ENCODE measurements at places on chromosomes 11 and 22.

- no peak for DNase-seq
Observed at GRCh38 chr11:35039076-35039475, 99.9 kb upstream of the CD44 start.

DNA sequence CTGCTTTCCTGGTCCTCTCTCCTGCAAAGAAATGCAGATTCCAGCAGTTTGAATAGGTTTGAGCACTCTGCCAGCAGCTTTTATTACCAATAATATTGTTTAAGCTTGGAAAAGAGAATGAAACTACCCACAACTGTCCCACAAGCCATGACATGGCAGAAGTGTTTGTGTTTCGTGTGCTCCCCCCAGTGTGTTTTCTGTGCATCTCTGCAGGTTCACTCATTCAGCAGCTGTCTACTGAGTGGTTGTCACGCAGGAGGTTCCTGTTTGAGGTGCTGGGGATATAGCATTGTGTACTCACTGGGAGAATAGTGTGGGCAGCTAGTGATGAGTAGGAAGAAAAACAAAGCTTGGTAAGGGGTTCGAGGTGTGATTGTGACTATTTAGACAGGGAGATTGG, 55.3 kb upstream of the SUSD2 start:
- no peak for DNase-seq

GRCh38 chr11:101552888-101553287, 30.9 kb downstream of the TRPC6 start:
- DNase-seq = no peak

DNA sequence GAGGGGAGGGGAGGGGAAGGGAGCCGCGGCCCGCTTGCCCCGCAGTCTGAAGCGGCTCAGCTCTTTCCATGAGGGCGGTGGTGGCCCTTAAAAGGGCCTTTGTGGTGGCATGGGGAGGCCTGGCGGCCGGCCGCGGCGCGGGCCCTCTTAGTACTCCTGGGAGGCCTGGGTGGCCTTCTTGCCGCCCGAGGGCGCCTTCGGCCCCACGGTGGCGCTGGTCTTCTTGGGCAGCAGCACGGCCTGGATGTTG, 6.9 kb downstream of the DPAGT1 start:
- peak; percentile 93 for DNase-seq

GRCh38 chr11:27437829-27438594, 34.6 kb downstream of the LGR4 start:
- no peak for DNase-seq

DNA sequence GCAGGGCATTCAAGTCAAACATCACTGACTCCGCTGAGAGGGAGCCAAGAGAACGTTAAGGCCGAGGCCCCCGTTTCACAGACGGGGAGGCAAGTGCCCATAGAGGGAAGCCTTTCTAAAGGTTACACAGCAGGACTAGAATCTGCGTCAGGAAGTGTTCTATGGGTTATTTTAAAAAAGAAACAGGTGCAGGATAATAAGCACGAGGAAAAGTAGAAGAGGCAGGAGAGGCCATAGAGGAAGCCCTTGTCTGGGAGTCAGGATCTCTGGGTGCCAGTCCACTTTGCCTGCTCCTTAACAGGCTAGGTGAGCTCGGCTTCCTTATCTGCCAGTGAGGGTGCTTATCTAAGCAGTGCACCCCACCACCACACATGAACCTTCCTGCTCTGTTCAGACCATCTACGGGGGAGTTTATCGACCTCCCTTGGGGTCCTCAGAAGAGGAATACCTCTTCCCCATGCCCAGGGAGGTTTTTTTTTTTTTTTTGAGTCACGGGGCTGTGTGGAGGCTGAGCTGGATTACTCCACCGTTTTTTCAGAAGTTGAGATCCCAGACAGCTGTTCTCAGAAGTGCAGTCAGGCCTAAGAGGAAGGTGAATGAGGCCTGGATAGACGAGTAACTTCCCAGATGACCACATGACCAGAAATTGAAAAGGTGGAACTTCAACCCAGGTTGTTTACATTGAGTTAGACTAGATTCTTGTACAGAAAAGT, 1.2 kb upstream of the FCHSD2 start:
- DNase-seq = peak; percentile 71

DNA sequence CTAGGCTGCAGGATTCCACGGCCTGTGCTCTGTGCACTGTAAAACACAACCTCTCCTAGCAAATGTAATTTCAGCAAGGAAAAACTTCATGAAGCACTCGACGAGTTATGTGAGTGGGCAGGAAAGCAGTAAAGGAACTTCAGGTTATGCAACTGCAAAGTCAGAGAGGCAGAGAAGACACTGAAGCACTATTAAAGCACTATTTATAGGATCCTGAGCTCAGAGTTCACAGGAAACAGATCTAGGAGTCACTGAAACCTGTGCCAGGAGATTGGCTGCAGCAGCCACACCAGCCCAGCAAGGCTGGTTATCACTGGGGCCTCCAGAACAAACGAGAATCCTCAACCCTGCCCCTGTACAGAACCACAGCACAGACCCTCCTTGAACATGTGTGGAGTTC, 2.5 kb downstream of the SMIM35 start:
- peak; percentile 71 for DNase-seq

DNA sequence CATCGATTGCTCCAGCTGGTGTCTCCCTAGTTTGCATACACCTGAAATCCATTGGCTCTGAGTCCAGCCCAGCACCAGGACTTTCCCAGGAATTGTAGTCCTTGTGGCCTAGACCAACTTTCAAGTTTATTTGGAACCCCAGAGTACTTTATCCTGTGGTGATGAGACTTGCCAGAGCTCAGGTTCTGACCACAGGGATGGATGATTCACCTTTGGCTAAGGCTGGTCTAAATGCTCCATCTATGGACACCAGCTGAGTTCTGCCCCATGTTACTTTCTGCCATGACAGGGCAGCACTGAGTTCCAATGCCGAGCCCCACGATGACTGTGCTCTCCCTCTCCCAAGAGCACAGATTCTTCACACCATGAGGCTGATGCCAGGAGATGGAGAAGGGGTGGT, 17.3 kb upstream of the INSC start:
- DNase-seq = no peak

GRCh38 chr11:64485074-64485473, 105.9 kb upstream of the SLC22A12 start:
- no peak for DNase-seq

- no peak for DNase-seq
Observed at GRCh38 chr11:108368134-108368533, 99.2 kb downstream of the C11orf65 start.

DNA sequence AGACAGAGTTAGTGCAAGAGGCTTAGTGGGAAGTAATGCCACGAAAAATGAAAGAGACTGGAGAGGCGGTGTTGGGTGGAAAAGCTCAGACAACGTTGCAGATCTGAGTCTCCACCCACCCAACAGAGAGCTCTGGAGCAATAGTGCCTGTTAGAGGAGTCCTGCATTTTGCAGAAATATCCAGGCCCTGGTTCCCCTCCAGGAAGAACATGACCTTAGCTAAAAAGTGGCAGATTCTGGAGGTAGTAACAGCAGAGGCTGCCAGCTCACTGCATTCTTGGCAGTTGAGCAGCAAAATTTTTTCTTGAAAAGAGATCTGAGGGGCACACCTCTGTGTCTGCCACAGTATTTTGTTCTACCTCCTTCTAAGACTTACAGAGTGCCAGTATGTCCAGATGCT, 27.7 kb upstream of the BIRC3 start:
- DNase-seq = no peak

GRCh38 chr11:5546457-5546856, 1.9 kb downstream of the OR52H1 start:
- DNase-seq = no peak

GRCh38 chr22:35189559-35189958, 67.7 kb upstream of the HMGXB4 start:
- DNase-seq = no peak

- no peak for DNase-seq
Observed at GRCh38 chr11:61124574-61125309, 22.5 kb downstream of the CD5 start.

- no peak for DNase-seq
Observed at GRCh38 chr11:10573028-10573427, 4.6 kb upstream of the LYVE1 start.

GRCh38 chr11:43931717-43932039, 10.8 kb upstream of the C11orf96 start:
- DNase-seq = no peak

GRCh38 chr11:70397336-70397982, 870 bp upstream of the CTTN start:
- DNase-seq = peak; percentile 38

- peak; percentile 76 for DNase-seq
Observed at GRCh38 chr11:10878408-10879214, 20.8 kb upstream of the ZBED5 start.

DNA sequence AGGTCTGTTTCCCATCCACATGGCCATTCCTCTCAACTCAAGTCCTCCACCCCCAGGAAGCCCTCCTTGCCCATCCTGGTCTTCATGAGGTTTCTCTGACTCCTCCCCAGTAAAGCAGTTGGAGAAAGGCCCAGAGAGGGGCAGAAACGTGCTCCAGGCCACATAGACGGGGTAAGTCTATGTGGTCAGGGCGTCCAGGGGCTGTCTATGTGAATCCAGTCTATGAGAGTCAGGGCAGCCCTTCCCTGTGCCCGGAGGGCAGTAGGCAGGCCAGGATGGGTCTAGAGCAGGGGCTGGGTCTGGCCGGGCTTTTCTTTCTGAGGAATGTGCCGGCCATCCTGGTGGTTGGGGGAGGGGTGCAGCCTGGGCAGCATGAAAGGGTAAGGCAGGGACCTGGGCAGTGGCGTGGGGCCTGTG, 11.7 kb downstream of the GUCD1 start:
- no peak for DNase-seq

GRCh38 chr11:73387594-73388264, 11.5 kb downstream of the RELT start:
- no peak for DNase-seq

DNA sequence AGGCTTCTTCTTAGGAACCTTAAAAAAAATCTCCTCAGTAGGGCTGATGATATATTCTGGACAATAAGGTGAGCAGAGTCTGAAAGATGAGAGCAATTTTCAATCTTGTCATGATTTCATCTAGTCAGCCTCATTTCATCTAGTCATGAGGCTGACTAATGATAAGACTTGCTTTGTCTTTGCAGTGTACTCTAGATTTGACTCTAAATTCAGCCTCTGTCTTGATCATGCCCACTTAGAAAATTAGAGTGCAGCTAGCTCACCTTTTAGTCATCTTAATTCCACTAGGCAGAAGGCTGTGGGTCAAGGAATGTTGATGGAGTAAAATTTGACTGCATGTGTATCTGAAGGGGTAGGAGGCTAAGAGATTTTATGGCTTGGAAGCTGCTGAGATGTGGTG, 5.5 kb downstream of the EHF start:
- no peak for DNase-seq

- DNase-seq = no peak
Observed at GRCh38 chr11:61694946-61695706, 14.9 kb downstream of the DAGLA start.

DNA sequence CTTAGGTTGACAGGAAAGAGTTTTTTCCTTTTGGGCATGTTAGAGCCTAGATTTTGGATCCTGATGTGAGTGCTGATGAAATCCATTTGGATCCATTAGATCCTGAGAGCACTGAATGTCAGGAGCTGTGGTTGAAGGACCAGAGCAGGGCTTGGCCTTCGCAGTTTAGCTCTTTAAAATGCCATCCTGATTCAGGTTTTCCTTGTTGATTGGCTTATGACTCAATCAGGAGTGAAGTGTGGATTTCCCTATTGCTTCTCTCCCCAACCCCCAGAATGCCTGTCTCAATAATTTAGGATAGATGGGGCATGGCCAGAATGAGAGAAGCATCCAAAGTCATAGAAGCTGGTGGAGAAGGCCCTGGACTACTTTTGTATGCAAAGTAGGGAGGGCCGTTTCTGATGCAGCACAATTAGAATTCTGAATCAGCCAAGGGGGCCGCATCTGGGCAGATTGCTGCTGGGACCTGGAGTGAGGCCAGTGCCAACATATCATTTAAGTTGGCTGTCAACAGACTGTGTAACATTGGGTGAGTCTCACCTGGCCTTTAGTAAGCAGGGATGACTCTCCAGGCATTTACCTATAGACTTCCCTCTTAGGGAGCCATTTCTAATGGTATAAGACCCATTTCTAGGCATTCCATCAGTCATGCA, 80.5 kb downstream of the TEAD1 start:
- DNase-seq = no peak

DNA sequence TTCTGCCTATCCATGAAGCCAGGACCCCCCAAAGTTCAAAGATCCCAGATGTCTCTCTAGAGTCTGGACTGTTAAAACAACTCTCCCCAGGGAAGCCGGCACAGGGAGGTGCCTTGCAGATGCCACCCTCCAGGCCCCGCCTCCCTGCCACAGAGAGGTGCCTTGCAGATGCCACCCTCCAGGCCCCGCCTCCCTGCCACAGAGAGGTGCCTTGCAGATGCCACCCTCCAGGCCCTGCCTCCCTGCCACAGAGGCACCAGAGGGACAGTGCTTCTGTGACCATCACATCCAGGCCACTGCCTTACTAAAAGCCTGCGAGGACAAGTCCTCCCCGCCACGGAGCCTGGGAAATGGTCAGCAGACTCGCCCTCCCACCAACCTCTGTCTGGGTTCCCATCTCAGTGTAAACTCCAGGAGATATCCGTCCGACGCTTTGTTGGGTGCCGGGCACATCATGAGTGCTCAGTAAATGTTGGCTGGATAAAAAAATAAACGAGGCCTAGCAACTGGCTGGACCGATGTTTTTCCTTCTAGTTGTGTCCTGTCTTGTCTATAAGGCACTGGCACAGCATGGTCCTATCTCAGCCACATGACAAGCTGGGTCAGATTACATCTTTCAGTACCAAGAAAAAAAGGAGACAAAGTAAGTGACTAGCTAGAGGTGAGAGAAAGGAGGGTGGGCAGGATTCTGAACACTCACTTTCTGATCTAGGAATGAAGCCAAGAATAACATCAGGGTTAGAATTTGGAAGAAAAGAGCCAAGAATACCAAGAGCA, 91.2 kb upstream of the CSNK2A3 start:
- DNase-seq = no peak

DNA sequence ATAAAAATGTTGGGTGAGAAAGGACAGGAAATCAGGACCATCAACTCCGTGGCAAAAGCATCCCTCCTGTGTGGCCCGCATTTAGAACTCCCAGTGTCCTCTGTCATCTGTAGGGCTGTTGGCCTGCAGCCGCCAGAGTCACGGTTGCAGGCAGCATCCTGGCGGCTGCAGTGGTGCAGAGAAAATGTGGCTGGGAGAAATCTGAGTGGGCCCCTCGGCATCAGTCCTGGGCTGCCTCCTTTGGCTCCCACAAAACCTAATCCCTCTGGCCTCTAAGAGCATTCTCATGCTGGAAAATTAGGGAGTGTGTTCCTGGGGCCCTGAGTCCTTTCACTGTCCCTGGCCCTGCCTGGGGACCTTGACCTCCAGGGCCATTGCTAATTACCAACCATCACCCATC, 121.9 kb downstream of the WT1 start:
- DNase-seq = no peak

DNA sequence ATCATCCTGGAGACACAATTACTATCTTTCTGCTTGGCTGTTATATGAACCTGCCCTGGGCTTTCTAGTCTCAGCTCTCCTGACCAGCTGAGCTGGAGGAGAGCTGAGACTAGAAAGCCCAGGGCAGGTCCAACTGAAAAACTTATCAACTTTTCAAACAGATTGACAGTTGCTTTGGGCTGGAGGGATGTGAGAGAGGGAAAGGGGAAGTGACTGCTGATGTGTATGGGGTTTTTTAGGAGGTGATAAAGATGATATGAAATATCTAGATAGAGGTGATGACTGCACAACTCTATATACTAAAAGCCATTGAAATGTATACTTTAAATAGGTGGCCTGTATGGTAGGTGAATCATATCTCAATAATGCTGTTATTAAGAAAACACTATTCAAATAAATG, 60.2 kb upstream of the CHRM4 start:
- DNase-seq = no peak

- DNase-seq = peak; percentile 42
Observed at GRCh38 chr22:44483878-44484277, 14.2 kb downstream of the RTL6 start.

GRCh38 chr11:1326435-1327063, 17.1 kb upstream of the TOLLIP start:
- no peak for DNase-seq

Data from hepatocyte (in vitro differentiated cells).